Activated CD8-positive, alpha-beta memory T cell treated with anti-CD3 and anti-CD28 coated beads for 48 hours (primary cell): ENCODE measurements at places on chromosomes 6 and 20.

- DNase-seq = no peak
Measured at GRCh38 chr20:4014031-4014474, 1.3 kb downstream of the RNF24 start.

GRCh38 chr6:105209950-105210706 is 30.3 kb upstream of the POPDC3 start:
- DNase-seq = no peak

DNA sequence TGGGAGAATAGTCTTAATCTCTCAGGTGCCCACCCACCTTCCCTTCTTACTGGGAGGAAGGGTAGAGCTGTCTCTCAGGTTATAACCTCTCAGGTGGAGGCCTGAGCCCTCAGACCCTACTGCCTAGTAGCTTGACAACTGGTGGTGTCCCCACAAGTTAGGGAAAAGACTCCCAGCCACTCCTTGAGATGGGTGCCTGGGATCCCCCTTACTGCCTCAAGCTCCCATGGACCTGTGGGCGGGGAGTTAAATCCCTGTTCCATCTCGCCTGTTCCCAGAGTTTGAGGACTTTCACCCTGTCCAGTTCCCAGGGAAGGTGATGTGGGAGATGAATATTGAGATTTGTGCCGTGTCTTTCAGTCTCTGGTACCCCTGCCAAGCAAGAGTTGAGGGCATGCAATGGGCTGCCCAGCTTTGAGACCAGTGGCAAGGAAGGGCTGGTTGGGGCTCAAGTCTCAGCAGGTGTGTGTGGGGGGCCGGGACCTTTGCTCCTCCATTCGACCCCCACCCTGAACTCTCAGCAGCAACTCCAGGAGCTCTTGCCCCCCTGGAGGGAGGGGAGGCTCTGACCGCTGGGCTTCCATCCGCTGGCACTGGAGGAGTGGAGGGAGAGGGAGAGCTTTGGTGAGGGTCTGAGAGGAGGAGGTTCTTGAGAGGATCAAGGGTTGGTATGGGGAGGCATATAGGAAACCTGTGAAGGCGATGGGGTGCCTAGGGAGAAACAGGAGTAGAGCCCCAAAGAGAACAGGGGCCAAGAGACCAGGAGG is 1.1 kb upstream of the PBX2 start:
- no peak for DNase-seq

- no peak for DNase-seq
Measured at GRCh38 chr6:100719883-100720682, 161.0 kb downstream of the ASCC3 start.

- no peak for DNase-seq
Measured at GRCh38 chr6:167954151-167954550, 43.3 kb upstream of the KIF25 start.

DNA sequence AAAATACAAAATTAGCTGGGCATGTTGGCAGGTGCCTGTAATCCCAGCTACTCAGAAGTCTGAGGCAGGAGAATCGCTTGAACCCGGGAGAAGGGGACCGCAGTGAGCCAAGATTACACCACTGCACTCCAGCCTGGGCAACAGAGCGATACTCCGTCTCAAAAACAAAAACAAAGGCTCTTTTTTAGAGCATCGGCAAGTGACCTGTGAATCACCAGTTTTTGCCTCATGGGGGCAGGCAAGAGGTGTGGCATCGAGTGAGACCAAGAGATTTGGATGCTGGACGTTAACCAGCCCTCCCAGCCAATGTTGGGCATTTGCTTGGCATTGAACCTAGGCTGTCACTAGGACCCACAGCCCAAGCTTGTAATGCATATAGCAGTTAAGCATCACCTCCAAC is 14.6 kb upstream of the CDK5RAP1 start:
- no peak for DNase-seq

GRCh38 chr6:147138835-147139234 is 65.4 kb upstream of the STXBP5 start:
- DNase-seq = no peak

DNA sequence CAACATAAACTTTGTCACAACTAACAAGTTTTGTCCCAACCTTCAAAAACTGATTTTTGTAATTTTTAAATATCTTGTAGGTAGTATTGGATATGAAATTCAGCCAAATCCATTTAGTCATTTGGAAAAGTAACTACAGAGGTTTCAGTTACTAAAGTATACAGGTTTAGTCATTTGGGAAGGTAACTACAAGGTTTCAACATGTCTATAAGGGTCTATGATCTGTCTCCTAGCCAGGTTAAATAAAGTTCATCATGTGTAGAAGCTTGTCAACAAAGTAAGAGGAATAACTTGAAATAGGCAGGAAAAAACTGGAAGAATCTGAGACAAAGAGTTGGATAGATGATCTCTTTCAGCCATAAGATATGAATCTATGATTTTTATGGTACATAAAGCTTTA is 229.8 kb downstream of the COL12A1 start:
- DNase-seq = no peak

DNA sequence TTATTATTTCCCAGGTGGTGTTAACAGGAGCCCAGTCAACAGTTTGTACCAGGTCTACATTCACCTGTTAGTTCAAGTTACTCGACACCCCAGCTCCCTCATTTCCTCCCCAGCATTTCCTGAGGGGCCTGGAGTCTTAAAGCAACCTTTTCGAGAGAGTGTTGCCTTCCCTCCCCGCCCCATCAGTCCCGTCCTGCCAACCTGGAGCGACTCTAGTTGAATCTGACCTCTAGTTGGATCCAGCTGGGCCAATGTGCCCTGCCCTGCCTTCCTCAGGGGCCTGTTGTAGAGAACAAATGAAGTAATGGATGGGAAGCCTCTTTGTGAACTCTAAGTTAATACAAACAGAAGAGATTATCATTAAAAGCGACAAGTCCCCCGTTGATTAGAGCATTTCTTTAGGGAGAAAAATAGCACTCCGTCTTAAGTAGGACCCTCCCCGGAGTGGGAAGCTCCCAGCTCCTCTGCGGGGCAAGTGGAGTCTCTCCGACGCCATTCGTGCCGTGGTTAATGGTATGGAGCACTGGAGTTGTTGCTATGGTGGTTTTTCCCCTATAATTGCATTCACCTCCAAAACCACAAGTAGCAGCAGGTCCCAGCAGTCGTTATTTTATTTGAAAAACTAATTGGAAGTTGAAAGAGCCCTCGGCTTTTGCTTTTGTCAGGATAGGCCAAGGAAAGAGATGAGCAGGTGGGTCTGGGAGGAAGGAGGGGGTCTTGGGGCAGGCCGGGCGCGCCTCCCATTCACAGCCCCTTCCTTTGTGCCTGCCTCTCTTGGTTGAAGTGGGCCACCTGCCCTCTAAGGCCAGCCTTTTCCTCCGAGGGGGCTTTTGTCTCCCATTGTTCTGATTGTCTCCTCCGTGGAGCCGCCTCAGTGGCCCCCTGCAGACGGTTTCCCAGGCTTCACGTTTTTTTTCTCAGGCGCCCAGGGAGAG is 16.1 kb downstream of the GHRH start:
- no peak for DNase-seq

- DNase-seq = peak; percentile 57
Measured at GRCh38 chr6:26311385-26312095, 53.5 kb upstream of the BTN3A2 start.

DNA sequence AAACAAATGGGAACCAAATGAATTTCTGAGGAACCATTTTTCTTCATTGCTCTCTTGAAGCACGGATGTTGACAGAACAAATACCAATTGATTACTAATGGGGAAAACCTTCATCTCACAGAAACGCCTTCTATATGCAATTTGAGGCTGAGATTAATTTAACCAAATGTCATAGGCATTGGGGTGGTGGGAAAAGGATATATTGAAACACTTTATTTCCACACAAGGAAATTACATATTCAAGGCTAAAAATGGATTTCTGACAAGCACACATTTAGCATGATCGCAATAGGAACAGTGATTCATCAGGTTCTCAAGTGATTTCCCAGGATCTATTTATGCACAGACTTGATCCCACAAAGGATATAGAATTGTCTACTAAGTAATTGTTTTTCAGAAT is 88.9 kb downstream of the COL12A1 start:
- no peak for DNase-seq

GRCh38 chr6:36245572-36246061 is 24.2 kb upstream of the PNPLA1 start:
- no peak for DNase-seq

DNA sequence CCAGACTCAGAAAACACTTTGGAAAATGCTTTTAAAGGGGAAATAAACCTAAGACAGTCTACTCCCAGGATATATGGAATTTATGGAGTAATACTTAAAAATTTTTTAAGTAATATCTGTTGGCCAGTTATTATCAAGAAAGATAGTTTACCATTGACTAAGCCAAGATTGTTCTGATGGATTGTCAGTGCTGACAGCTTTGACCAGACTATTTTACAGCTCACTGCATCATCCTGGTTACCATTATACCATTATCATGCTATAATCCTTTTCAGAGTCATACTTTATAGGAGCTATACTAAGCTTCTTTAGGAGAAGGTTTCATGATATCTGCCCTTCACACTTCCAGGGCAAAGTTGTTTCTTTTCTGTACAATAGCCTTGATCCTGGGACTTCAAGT is 16.5 kb downstream of the GTF2H5 start:
- no peak for DNase-seq

DNA sequence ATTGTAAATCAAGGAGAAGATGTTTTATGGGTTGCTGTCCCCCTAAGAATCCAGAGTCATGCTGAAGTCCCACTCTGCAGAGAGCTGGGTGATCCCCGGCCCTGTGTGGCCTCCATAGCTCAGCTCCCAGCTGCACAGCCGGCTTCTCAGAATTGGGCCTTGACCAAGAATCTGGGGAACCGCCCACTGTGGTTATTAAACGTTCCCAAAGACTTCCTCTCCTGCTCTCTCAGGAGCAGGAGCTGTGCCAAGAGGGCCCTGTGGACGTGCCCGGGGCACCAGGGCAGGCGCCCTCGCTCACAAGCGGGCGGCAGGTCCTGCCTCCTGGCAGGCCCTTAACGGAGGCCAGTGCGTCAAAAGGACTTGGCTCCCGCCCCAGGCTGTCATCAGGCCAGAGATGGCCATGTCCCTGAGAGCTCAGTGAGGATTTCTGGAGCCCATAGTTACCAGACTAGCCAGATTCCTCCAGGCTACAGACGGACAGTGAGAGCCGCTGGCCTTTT is 30.4 kb downstream of the ZC3H12D start:
- DNase-seq = no peak

GRCh38 chr20:19428324-19428723 is 215.9 kb downstream of the SLC24A3 start:
- DNase-seq = no peak

- no peak for DNase-seq
Measured at GRCh38 chr20:412081-412480, 4.0 kb downstream of the RBCK1 start.
